Lower lobe of right lung (tissue), 2 donors: ENCODE measurements at places on chromosomes 16 and 17. TPM values are rescaled to one million over a fixed set of nuclear protein-coding genes. Genes with fewer than 3 reads are reported as not detected.
A peak's percentile ranks its signal among the peaks of the same experiment; 100 is the strongest.

- DNase-seq, result no peak
Measured at GRCh38 chr17:51748749-51749604, 409.5 kb downstream of the CA10 start.

- peak; percentile 88 for DNase-seq
Measured at GRCh38 chr17:74671031-74671771, 41.5 kb downstream of the CD300LF start.

Gene SLC52A1
- total RNA-seq, result 0.86 TPM

Gene NPIPA1
- 90.9 TPM for total RNA-seq
